Stimulated activated CD4-positive, alpha-beta T cell treated with anti-CD3 and anti-CD28 coated beads, Interleukin-4, amount 100 ng/mL, for 1 hour (primary cell): ENCODE measurements at places on chromosomes 3 and 15.

GRCh38 chr3:187678726-187679268 lies 8.6 kb upstream of the SST start:
- peak; percentile 7 for DNase-seq

- DNase-seq: no peak
Measured at GRCh38 chr15:78906316-78906620, 33.6 kb downstream of the MORF4L1 start.

DNA sequence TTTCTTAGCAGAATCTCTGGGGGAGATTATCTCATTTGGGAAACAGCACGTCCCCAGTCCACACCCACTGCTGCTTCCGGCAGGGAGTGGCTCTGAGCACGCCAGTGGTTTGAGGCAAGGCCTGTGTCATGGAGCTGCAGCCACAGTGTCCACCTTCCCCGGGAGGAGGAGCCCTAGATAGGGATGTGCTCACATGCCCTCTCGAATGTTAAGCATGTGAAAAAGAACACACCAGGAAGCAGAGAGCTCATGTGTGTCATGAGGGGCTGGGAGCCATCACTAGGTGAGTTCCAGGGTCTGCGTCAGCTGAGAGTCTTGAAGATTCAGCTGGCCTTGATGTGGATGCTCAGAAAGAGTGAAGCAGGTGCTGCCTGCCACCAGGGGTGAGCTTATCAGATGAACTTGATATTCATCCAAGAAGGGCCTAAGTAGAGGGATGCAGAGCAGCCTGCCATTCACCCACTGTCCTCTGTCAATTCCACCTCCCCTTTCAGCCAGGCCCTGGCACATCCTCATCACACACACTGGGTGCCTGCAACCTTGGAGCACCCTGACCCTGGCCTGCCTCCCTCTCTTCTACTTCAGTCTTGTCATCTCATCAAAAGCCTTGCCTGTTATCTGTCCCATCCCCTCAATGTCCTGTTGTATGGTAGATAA lies 16.3 kb downstream of the ITGA11 start:
- DNase-seq: no peak

DNA sequence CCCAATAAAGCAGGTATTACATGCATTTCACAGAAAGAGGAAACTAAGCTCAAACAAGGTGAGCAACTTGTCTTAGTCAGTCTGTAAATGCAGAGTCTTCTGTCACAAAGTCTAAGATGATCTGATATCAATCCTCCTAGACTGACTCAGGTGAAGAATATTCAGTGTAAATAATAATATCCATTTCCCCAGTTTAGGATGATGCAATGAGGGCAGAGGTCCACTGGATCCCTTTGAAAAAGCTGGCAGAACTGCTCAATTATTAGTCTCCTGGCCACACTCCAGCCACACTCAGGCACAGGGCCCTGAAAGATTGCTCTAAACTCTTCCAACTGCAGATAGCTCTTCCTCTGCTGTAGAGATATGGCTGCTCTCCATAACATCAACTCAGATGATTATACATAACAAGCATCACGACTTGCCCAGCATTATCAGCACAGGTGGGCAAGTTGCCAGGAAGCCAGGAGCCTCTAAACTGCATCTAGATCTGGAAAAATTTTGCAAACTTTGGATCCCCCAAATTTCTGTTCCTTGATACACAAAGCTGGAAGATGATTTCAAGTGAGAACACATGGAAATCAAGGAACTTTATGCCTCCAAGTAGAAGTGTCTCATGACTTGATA lies 129.8 kb upstream of the CPNE4 start:
- DNase-seq: no peak

GRCh38 chr3:157129803-157130466 lies 30.0 kb downstream of the CCNL1 start:
- peak; percentile 23 for DNase-seq

DNA sequence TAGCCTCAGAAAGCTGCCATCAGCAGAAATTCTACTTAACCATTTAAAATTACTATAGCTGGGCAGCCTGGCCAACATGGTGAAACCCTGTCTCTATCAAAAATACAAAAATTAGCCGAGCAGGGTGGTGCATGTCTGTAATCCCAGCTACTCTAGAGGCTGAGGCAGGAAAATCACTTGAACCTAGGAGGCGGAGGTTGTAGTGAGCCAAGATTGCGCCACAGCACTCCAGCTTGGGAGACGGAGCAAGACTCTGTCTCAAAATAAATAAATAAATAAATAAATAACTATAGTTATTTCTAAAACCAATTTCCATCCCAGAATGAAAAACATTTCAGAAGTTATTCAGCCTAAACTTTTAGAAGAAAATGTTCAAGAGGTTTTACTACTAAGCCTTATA lies 25.1 kb downstream of the LRRFIP2 start:
- no peak for DNase-seq

DNA sequence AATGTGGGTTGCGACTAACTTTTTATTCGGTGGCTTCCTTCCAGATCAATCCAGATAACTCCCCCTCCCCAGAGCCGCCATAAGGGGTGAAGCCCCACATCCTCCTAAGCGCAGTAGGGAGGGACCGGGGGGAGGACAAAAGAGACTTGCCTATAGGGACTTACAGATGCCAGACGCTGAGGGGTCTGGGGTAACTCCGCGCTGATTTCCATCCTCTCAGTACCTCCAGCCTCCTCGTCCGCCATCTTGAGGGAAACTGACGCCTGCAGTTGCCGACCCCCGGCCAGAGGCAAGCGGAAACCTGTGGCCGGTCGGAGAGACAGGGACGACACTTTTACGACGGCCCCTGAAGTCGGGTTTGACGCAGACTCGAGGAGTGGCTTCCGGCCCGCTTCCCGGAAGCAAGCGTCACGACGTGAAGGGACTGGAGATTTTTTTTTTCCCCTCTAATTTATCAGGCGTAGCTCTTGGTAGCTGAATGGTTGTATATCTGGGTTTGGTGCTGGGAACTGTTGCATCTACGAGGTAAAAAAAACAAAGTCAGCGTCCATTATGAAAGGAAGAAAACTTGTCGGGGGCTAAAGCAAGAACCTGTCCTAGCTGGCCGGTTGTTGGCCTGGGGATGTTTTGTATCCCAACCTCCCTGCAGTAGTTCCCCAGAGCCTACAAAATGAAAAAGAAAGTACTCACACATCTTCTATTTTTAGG lies at the start of gene UBR1:
Gene UBR1, minus strand, starts transcription at position 261 of the 708 bp plus-strand sequence. Its CDS starts 16 bp downstream, at position 245.
- peak; percentile 87 for DNase-seq

DNA sequence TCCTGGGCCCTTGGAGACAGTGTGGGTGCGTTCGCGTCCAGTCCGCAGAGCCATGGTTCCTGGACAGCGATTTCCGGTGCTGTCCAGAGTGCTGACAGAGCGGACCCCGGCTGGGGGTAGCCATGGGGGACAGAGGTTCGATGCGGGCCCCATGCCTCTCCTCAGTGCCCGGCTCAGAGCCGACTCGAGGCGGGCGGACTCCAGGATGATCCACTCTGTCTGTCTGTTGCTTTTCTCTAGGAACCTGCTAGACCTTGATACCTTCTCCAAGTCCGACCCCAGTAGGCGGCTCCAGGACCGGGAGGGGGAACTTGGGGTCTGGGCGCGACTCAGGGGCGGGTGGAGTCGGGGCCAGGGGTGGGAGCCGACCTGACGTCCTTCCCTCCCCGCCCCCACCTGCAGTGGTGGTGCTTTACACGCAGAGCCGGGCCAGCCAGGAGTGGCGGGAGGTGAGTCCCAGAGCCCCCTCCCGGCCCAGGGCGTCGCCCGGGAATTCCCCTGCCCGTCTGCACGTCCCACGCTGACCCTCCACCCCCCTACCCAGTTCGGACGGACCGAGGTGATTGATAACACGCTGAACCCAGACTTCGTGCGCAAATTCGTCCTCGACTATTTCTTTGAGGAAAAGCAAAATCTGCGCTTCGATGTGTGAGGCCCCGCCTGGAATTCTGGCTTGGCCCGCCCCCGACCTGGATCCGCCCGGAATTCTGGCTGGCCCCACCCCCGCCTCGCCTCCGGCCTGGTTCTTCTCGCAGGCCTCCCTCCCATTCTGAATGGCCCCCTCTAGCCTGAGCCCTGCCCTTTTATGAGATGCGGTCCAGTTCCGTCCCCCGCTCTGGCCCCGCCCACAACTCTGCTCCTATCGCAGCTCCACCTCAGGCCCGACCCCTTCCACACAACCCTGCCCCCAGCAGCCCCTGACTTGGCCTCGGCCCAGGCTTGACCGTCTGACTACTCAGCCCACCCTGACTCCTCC lies 1.0 kb downstream of the CPNE9 start:
- peak; percentile 17 for DNase-seq

DNA sequence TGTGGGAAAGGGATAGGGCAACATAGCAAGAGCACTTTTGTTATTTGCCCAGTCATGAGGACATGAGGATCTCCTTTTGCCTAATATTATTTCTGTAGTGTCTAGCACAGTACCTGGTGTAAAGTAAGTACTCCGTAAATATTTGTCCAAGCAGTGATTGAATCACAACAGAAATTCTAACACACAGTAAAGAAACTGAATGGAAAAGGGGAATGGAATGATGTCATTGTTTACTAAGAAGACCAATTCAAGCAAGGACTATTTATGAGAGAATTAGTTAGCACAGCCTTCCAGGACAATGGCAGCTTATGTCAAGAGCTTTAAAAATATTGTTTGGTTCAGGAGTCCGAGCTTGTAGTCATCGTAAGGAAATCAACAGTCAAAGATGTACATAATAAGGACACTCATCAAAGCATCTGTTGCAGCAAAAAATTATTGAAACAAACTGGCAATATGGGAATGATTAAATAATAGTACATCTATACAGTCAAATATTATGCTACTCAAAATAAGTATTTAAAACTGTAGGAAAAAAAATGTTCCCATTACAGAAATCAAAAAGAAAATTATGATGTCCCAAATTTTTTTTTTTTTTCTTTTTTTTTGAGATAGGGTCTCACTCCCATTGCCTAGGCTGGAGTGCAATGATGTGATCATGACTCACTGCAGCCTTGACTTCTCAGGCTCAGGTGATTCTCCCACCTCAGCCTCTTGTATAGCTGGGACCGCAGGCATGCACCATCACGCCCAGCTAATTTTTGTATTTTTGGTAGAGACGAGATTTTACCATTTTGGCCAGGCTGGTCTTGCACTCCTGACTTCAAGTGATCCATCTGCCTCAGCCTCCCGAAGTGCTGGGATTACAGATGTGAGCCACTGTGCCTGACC lies 17.9 kb downstream of the CAPN7 start:
- DNase-seq: no peak

- DNase-seq: no peak
Measured at GRCh38 chr3:14507757-14508504, 32.2 kb downstream of the GRIP2 start.

- no peak for DNase-seq
Measured at GRCh38 chr3:10189557-10190354, 25.0 kb downstream of the IRAK2 start.
